ENCODE measurements at places on chromosomes 12 and 14.

GRCh38 chr12:54138219-54138618 lies 50.6 kb downstream of the SMUG1 start:
- no peak for DNase-seq

GRCh38 chr14:60304509-60304908 lies 55.5 kb downstream of the PPM1A start:
- no peak for DNase-seq

GRCh38 chr12:6751767-6752166 lies 1.2 kb downstream of the MLF2 start:
- no peak for DNase-seq

GRCh38 chr12:93148412-93148811 lies 219.3 kb upstream of the EEA1 start:
- DNase-seq = no peak

- DNase-seq = no peak
These were observed 188.4 kb upstream of the OTX2 start for GRCh38 chr14:56998728-56999127.

DNA sequence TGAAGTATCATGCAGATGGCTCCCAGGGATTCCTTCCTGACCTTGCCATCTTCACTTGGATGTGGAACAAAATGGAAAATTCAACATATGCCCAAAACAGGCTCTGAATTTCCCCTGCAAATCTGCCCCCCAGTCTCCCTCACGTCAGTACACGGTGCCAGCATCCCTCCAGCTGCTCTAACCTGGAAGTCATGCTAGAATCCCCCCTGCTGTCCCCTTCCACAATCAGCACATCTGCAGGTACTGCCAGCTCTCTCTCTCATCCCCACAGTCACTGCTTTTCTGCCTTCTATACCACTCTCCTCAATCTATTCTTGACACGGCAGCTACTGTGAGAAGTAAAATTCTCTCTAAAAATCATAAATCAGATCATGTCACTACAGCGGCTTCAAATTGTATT lies 21.6 kb downstream of the GALNT6 start:
- no peak for DNase-seq

Data from OCI-M1 (cell line).